ENCODE measurements at places on chromosomes 2 and 18.

DNA sequence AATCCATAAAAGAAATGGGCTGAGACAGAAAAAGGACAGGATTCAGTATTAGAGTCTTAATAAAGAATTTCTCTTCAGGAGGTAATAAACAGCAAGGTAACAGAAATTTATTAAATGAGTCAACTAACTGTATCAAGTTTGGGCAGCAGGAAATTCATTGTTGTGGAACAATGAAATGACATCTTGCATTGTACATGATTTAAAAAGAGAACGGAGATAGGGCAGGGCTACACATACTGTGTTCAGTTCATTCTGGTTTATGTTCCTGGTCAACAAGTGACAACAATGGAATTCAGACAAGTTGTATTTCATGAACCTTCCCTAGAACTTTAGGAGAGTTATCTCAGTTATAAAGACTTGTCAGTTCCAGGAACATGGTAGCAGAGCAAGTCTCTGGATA is 961.3 kb downstream of the SOCS6 start:
- no peak for DNase-seq

DNA sequence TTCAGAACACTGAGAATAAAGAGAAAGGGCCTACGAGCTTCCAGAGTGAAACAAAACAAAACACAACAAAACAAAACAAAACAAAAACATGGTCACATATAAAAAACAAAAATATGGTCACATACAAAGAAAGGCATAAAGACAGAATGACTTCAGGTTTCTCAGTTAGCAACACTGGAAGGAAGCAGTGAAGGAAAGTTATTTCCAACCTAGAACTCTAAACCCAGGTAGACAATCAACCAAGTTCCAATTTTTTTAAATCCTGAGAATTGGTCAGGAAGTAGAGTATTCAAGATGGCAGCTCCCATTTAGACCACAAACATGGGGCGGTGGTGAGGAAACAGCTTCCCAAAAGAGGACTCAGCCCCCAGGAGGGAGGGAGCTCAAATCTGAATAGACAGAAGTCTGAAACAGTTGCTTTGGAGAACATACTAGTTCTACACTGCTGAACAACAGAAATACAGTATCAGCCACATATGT is 9.1 kb downstream of the DRC1 start:
- no peak for DNase-seq

GRCh38 chr2:120455390-120455789 is 109.5 kb downstream of the INHBB start:
- no peak for DNase-seq

DNA sequence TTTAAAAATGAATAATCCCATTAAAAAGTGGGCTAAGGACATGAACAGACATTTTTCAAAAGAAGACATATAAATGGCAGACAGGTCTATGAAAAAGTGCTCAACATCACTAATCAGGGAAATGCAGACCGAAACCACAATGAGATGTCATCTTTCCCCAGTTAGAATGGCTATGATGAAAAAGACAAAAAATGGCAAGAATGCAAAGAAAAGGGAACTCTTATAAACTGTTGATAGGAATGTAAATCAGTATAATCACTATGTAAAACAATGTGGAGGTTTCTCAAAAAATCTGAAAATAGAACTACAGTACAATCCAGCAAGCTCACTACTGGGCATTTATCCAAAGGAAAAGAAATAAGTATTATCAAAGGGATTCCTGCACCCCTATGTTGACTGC is 169.2 kb downstream of the METTL4 start:
- DNase-seq, result no peak

DNA sequence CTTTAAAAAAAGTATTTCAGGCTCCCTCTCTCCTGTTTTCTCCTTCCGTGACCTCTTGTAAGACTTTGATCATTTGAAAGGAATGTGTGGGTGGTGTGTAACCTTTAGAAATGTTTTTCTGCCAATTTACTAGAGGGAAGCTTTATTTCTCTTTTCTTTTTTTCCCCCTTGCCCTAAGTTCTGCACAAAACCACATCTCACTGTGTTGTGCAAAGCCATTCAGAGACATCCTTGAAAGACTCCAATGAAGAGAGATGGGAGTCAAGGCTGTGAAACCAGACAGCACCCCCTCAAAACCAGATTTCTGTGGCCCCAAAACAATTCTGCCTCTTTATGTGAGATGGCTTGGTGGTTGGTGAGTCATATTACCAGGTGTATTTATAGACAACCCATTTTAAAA is 184.6 kb upstream of the ERBB4 start:
- no peak for DNase-seq

DNA sequence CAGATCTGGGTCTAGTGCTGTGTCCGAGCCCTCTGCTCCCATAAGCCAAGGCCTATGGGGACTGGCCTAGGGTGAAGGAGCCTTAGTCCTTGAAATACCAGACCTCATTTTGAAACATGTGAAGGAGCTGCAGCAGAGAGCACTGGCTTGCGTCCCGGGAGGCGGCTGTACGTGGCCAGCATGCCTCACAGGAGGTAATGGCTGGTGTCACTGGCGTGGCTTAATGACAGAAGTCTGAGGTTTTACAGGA is 72.7 kb upstream of the OTOS start:
- no peak for DNase-seq

DNA sequence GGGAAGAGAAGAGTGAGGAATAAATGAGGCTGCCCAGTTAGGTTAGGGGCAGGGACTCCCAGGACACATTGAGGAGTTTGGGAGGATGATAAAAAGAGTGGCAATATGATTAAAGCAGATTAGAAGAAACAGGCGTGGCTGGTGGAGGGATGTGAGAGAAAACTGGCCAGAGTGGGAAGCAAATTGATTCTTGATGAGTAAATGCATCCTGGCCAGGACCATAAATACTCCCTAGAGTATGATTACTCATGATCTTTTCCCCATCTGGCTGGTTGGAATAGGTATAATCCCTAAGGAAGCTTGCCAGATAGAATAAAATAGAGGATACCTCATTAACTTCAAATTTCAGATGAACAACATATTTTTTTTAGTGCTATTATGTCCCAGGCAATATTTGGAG is 21.5 kb upstream of the DAW1 start:
- DNase-seq, result no peak
